SJSA1 (cell line): ENCODE measurements at places on chromosomes 1 and 21. TPM values are rescaled to one million over a fixed set of nuclear protein-coding genes. Genes with fewer than 3 reads are reported as not detected.
A peak's percentile ranks its signal among the peaks of the same experiment; 100 is the strongest.

DNA sequence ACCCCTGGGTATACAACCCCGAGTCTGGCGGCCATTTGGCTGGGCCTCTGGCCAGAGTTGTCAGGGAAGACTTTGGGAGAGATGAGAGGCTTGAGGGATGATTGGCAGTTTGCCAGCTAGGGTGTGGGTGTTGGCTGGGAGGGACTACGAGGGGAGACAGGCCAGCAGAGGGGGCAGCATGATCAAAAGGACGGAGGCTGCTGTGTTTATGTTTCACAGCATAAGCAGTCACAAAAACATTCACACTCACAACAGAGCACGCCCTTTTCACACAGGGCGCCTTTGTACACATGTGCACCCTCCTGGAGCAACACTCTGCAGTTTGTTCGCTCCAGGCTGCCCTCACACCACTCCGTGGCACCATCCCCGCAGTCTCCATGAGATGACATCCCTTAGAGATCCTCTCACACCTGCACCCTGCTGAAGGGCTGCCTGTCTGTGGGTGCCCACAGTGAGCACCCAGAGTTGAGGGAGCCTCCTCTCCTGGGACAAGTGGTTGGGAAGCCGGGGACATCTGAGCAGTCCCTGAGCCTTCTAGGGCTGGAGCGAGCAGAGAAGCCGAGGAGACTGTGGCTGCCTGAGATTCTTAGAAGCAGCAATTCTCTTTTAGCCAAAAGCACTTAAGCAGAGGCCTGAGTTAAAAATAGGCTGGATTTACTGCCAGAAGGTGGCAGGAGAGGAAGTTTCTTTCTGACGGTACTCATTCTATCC, 15.4 kb downstream of the EFNA3 start:
- H3K36me3 ChIP-seq, result no peaks in the 10 kb centered on the region
- H3K4me3 ChIP-seq, result no peak overlapping the region
- no peak overlapping the region for H3K27ac ChIP-seq
- peaks cover 14% of the 10 kb centered on the region for H3K4me1 ChIP-seq
- peaks cover 9% of the 10 kb centered on the region for H3K27me3 ChIP-seq

DNA sequence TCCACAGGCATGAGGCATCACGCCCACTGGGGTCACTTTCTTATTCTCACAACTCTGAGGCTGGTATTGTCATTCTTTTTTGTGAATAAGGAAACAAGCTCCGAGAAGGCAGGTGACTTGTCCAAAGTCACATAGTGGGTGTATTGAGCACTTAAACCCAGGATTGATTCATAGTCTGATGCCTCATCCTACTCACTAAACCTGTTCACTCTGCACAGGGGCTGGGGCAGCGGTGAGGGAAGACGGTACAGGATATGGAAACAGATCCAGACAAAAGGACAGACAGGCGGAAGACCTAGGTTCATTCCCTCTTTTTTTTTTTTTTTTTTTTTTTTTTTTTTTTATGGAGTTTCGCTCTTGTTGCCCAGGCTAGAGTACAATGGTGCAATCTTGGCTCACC, 56.6 kb downstream of the NKAIN1 start:
- H3K27ac ChIP-seq, result no peak overlapping the region
- no peak for DNase-seq
- no peak overlapping the region for H3K4me3 ChIP-seq
- H3K27me3 ChIP-seq, result 0 out of 2 replicates have a peak, but pooled peaks cover 8% of the 10 kb centered on the region

DNA sequence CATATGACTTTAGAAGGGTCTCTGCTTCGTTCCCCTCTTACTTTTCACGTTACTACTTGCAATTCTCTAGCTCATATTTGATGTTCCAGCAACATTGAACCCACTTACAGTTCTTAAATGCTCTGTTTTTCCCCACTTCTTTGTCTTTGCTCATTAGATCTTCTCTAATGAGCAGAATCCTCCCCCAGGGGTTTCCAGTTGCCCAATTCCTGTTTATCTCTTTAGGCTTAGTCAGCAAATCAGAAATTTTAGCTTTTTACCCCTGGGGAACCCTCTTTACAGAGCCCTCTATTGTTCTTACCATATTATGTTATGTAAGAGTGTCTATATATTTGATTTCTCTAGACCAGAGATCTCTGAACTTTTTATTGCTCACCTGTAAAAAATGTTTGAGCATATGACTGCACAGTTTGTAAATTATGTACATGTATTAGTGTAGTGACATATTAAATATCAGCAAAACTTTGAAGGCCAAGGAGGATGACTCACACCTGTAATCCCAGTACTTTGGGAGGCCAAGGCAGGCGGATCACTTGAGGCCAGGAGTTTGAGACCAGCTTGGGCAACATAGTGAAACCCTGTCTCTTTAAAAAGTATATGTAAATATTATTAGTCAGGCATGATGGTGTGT, 71.4 kb downstream of the FNBP1L start:
- DNase-seq, result no peak
- no peaks in the 10 kb centered on the region for H3K4me1 ChIP-seq
- no peak overlapping the region for H3K4me3 ChIP-seq

GRCh38 chr1:233790662-233791371, 113.7 kb upstream of the SLC35F3 start:
- H3K4me1 ChIP-seq, result no peaks in the 10 kb centered on the region
- no peaks in the 10 kb centered on the region for H3K27me3 ChIP-seq
- H3K36me3 ChIP-seq, result no peaks in the 10 kb centered on the region
- H3K4me3 ChIP-seq, result no peak overlapping the region
- H3K27ac ChIP-seq, result no peak overlapping the region
- DNase-seq, result peak; percentile 34

- no peak within 1 kb of the TSS for H3K27ac ChIP-seq
- H3K4me3 ChIP-seq, result no peak within 1 kb of the TSS
- 0 out of 2 replicates have a peak, but pooled peaks cover 3% of the 10 kb centered on the region for H3K27me3 ChIP-seq
These were observed at the start of gene CD52 for GRCh38 chr1:26317612-26318337. TSS of gene CD52 (plus strand) at chr1:26317958. CDS start at chr1:26318018, 60 bp downstream.

GRCh38 chr1:199176713-199177112, 537.9 kb downstream of the PTPRC start:
- no peaks in the 10 kb centered on the region for H3K4me1 ChIP-seq
- DNase-seq, result no peak
- no peaks in the 10 kb centered on the region for H3K36me3 ChIP-seq

- no peak overlapping the region for H3K4me3 ChIP-seq
- peaks cover 10% of the 10 kb centered on the region for H3K4me1 ChIP-seq
- no peaks in the 10 kb centered on the region for H3K36me3 ChIP-seq
- no peak for DNase-seq
These were observed 1.7 kb downstream of the SSX2IP start for GRCh38 chr1:84688463-84689061.

- no peak overlapping the region for H3K4me3 ChIP-seq
- DNase-seq, result no peak
- H3K27ac ChIP-seq, result no peak overlapping the region
These were observed 9.1 kb downstream of the GALNT2 start for GRCh38 chr1:230076121-230076520.

DNA sequence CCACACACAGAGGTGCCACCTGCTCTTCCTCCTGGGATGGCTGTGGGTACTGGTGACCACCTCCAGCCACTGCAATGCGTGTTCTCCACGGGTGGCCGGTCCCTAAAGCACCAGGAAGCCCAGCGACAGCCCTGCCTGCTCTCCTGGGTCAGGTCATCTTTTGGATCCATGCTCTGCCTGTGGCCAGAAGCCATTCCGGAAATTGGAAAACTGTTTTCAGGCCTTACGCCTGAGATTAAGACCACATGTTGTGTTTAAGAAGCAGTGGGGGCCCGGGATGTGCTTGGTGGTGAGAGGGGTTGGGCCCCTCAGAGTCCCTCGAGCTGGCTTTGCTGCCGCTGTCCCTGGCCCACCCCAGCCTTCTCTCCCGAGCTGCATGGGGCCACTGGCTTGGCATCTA, 150.8 kb downstream of the PEX14 start:
- H3K4me3 ChIP-seq, result no peak overlapping the region
- peaks cover 14% of the 10 kb centered on the region for H3K36me3 ChIP-seq
- no peaks in the 10 kb centered on the region for H3K27me3 ChIP-seq
- no peak for DNase-seq
- H3K4me1 ChIP-seq, result no peaks in the 10 kb centered on the region

- DNase-seq, result no peak
- H3K4me1 ChIP-seq, result peaks cover 10% of the 10 kb centered on the region
These were observed 24.4 kb upstream of the WDR26 start for GRCh38 chr1:224458996-224459395.

- H3K27ac ChIP-seq, result no peak overlapping the region
- no peak for DNase-seq
- H3K4me1 ChIP-seq, result no peaks in the 10 kb centered on the region
- no peaks in the 10 kb centered on the region for H3K27me3 ChIP-seq
These were observed 37.9 kb upstream of the PTPRF start for GRCh38 chr1:43492826-43493225.

GRCh38 chr21:35219291-35219690, 170.2 kb upstream of the RUNX1 start:
- no peak overlapping the region for H3K4me3 ChIP-seq
- peaks cover 30% of the 10 kb centered on the region for H3K4me1 ChIP-seq
- H3K36me3 ChIP-seq, result no peaks in the 10 kb centered on the region
- DNase-seq, result no peak

DNA sequence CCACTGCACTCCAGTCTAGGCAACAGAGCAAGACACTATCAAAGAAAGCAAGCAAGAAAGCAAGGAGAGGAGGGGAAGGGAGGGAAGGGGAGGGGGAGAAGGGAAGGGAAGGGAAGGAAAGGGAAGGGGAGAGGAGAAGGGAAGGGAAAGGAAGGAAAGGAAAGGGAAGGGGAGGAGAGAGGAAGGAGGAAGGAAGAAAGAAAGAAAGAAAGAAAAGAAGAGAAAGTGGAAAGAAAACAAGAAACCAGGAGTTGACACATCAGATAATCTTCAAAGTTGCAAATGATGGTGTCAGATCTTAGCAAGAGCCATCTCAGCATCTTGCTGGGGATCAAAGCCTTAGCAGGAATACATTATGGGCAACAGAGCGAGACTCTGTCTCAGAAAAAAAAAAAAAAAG, 14.9 kb upstream of the CDA start:
- H3K4me3 ChIP-seq, result no peak overlapping the region
- peaks cover 11% of the 10 kb centered on the region for H3K4me1 ChIP-seq
- H3K36me3 ChIP-seq, result no peaks in the 10 kb centered on the region

GRCh38 chr1:224800486-224801119, 128.9 kb upstream of the DNAH14 start:
- no peaks in the 10 kb centered on the region for H3K27me3 ChIP-seq
- H3K27ac ChIP-seq, result no peak overlapping the region
- no peak for DNase-seq
- H3K36me3 ChIP-seq, result no peaks in the 10 kb centered on the region

DNA sequence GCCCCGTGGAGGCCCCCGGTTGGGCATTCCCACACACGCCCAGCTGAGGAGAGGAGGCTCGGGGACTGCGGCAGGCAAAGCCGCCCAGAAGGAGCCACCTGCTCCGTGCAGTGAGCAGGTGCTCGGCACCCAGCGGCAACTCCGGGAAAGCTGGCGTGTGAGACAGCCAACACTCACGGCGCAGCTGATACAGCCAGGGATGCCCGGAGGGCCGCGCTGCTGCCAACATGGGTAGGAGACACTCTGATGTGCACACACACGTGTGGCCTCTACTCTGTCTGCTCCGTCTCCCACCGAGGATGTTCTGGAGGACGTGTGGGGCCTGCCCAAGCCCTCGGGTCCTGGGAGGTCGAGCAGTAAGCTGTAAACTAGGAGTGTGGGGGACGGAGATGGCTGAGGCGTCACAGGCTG, 12.9 kb downstream of the MORN1 start:
- DNase-seq, result no peak
- H3K4me1 ChIP-seq, result 0 out of 2 replicates have a peak, but pooled peaks cover 5% of the 10 kb centered on the region
- H3K36me3 ChIP-seq, result no peaks in the 10 kb centered on the region
- H3K4me3 ChIP-seq, result no peak overlapping the region
- H3K27me3 ChIP-seq, result no peaks in the 10 kb centered on the region

GRCh38 chr21:21102896-21103295, 104.7 kb downstream of the NCAM2 start:
- DNase-seq, result no peak
- H3K27ac ChIP-seq, result no peak overlapping the region
- H3K4me1 ChIP-seq, result no peaks in the 10 kb centered on the region
- H3K36me3 ChIP-seq, result no peaks in the 10 kb centered on the region
- H3K27me3 ChIP-seq, result no peaks in the 10 kb centered on the region

DNA sequence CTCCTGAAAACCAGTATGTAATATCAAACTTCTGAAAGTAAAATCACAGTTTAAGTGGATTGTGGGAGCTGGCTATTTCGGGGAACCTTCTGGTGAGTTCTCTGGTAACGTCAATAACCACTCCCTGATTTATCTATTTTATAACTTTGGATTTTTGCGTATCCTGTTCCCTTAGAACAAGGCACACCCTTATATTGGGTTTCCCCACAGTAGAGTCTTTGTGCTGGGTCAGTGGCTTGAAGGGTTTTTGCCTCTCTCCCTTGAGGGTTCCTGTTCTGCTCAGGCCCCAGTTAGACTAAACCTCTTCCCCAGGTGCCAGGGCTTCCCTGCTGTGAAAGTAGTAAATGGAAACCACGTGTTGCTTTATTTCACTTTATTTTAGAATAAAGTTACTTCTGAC, 21.3 kb downstream of the CCN1 start:
- DNase-seq, result no peak
- H3K27me3 ChIP-seq, result no peaks in the 10 kb centered on the region
- H3K4me1 ChIP-seq, result peaks cover 21% of the 10 kb centered on the region
- H3K36me3 ChIP-seq, result no peaks in the 10 kb centered on the region
- H3K27ac ChIP-seq, result no peak overlapping the region

DNA sequence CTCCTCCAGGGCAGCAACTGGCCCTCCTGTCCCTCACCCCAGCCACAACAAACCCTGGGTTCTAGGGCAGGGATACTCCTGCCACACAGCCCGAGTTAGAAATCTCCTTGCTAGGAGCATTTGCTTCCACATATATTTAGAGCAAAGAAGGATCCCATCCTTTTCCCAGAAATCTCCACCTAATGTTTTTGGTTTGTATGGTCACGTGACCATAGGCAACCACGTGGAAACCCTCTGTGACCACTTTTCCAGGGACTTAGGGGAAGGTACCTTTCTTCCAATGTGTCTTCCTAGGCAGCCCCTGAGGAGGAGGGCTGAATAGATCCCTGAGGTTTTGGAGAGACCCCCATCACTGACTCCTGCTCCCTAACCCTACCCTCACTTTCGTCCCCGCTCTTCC, 25.5 kb downstream of the VANGL2 start:
- no peak for DNase-seq
- peaks cover 20% of the 10 kb centered on the region for H3K4me1 ChIP-seq
- no peaks in the 10 kb centered on the region for H3K27me3 ChIP-seq
- H3K27ac ChIP-seq, result no peak overlapping the region
- H3K36me3 ChIP-seq, result peaks cover 10% of the 10 kb centered on the region; the same call in 1 of the 2 replicates

GRCh38 chr1:66757722-66758240, 5.5 kb downstream of the DYNLT5 start:
- no peak for DNase-seq
- no peaks in the 10 kb centered on the region for H3K27me3 ChIP-seq
- no peaks in the 10 kb centered on the region for H3K36me3 ChIP-seq
- H3K27ac ChIP-seq, result no peak overlapping the region
- no peaks in the 10 kb centered on the region for H3K4me1 ChIP-seq
- no peak overlapping the region for H3K4me3 ChIP-seq

SPRR2B gene
- not detected in 2 replicates for total RNA-seq

PARS2 gene
- 2.6 and 4.6 TPM in 2 replicates for total RNA-seq

EFCAB7 gene
- 2.5 and 5.4 TPM in 2 replicates for total RNA-seq

CSF1 gene
- total RNA-seq, result 43.8 and 68.9 TPM in 2 replicates

RIIAD1 gene
- not detected in 2 replicates for total RNA-seq

ERG gene
- total RNA-seq, result 0.89 TPM in 1 of 2 replicates, not detected in the other

KRTAP10-10 gene
- not detected in 2 replicates for total RNA-seq

RER1 gene
- 90.3 and 269 TPM in 2 replicates for total RNA-seq

SYDE2 gene
- 5.5 and 8.4 TPM in 2 replicates for total RNA-seq
